ENCODE measurements at places on chromosomes 12 and 14.

GRCh38 chr14:74964787-74965485 is 9.5 kb upstream of the PGF start:
- no peak for DNase-seq

- no peak for DNase-seq
Observed at GRCh38 chr12:98745578-98746391, 100.7 kb downstream of the APAF1 start.

DNA sequence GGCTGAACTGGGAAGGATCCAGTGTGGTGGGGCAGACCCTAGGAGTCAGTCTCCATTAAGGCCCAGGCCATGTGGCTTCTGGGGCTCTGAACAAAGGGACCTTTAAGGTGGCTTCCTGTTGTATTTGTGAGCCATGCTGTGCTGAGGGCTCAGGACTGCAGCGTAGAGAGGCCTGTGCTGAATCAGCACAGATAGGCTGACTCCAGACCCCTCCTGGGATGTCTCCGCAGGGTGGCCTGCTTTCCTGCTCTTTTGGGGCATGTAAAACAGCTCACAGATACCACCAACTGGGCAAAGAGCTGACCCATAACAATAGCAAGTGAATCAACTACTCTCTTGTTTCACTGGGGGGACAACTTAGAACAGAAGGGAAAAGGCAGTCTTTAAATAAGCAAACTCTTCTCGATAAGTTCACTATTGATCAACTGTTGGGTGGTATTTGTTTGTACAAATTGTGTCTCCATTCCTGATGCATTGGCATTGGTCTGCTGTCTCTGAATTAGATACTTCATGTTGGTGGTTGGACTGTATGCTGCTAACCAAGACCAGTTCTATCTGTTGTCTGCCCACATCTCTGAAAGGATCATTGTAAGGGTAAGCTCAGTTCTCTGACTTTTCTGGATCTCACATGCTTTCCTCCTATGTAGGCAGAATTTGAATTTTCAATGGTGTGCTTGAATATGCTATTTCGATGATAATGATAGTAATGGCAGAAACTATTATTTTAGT is 71.8 kb downstream of the MYRFL start:
- no peak for DNase-seq

DNA sequence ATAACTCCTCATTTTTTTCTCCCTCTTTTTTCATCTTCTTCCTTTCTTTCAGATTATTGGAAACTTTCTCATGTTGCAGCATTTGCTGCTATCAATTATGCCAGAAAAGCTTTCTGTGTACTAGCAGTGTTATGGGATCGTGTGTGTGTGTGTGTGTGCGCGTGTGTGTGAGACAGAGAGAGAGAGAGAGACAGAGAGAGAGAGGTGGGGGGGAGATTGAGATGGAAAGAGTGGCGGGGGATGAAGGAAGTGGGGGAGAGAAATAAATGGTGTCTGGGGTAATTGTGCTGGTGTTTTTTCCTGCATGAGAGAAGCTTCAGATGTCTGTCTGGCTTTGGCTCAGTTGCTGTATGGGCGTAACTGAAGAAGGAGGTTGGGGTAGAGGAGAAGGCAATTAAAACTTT is 268.9 kb downstream of the RAD51B start:
- no peak for DNase-seq

- no peak for DNase-seq
Observed at GRCh38 chr12:59890896-59891579, 295.2 kb downstream of the SLC16A7 start.

DNA sequence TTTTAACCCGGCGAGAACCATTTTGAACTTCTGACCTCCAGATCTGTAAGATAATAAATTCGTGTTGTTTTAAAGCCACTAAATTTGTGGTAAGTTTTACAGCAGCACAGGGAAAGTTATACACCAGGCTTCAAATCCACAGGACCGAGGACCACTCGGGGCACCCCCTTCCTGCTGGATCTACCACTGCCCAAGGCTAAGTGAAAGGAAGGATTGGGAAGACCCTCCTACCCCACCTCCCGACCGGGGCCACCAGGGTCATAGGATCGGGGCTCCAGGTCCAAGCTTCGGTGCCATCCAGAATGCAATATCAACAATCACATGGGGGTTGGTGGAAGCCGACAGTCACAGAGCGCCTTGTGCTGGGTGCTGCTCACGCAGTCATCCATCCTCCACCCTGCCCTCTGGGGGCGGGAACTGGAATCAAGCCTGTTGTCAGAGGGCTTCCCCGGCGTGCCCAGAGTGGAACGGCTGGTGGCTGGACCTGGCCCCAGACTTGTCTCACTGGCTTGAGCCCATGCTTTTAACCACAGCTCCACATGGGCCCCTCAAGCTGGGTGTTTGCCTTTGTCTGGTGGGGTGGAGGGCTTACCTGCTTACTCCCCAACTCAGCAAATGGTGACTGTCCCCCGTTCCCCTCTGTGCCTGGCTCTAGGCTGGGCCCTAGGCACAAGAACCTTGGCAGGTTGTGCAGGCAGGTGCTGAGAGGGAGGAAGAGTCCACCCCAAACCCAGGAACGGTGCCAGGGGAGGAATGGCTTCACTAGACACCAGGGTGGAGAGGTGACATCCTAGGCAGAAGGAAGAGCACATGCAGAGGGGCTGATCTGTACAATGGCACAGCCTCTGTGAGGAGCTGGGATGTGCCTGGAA is 180.3 kb upstream of the RTL1 start:
- no peak for DNase-seq

DNA sequence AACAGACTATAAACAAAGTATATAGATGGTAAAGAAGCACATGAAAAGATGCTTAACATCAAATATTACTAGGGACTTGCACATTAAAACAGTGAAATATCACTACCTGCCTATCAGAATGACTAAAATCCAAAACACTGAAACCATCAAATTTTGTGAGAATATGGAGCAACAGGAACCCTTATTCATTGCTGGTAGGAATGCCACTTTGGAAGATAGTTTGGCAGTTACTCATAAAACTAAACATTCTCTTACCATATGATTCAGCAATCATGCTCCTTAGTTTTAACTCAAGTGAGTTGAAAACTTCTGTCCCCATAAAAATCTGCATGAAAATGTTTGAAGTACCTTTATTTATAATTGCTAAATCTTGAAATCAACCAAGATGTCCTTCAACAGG is 297.6 kb downstream of the DAD1 start:
- no peak for DNase-seq

DNA sequence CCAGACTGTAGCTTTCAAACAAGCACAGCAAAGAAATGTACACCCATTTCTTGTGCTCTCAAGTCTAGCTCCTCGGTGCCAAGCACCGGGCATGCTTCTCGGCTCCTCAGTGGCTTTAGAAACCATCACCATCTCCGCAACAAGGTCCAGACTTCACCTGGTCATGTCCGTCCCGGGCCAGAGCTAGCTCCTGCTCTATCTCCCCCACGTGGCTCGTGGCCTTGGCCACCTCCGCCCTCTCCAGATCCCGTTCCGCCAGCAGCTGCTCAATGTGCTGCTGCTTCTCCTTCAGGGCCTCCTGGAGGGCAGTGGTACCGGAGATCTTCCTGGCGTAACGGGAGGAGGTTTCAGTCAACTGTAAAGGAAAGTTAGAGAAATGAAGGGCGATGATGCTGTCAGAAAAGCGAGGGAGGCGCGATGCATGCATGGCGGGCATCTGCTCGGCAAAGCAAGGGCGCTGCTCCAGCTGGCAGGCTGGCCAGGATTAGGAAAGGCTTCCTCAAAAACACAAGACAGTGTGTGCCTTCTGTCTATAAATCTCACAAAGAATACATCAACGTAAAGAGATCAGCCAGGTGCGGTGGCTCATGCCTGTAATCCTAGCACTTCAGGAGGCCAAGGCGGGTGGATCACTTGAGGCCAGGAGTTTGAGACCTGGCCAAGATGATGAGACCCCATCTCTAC is 67.4 kb downstream of the CLIP1 start:
- no peak for DNase-seq

GRCh38 chr14:85438481-85438942 is 91.4 kb upstream of the FLRT2 start:
- no peak for DNase-seq

DNA sequence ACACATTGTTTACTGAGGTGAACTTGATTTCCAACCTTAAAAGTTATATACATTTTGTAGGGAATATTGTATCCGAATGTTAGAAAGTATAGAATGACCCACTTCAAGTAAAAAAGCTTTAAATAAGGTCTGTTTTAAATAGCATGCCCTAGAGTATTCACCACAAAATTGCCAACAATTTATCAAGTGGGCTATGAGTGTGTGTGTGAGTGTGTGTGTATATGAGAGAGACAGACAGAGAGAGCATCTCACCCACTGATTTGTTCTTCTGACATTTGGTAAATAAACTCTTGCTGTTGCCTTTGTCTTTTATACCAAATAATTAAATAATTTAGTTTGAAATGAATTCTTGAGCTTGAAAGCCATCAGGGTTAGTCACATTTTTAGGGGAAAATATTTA is 29.8 kb upstream of the RAP1B start:
- no peak for DNase-seq

DNA sequence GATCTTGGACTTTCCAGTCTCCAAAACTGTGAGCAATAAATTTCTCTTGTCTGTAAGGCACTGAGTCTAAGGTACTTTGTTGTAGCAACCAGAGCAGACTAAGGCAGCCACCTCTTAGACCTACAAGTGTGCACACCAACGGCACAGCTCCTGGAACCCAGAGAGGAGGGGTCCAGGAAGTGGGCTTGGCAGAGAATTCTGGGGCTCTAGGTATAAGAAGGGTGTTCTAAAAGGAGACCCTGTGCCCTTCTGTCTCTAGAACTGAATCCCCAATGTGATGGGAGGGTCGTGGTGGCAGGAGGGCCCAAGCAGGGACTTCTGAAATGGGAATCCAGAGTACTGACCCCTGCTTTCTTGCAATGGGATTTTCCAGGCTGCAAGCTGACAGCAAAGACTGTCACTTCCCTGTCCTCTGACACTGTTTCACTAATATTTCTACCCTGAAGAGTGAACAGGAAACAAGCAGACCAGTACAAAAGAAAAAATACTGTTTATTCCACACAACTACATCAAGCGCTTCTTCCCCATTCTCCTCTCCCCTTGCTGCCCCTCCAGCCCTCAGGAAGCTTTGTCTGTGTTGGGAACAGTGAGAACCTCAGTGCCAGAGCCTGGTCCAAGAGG is 13.6 kb upstream of the TFCP2 start:
- DNase-seq, result no peak

- DNase-seq, result peak; percentile 67
Observed at GRCh38 chr14:21241218-21241819, 27.9 kb downstream of the HNRNPC start.

- peak; percentile 78 for DNase-seq
Observed at GRCh38 chr12:121811434-121812319, 7.9 kb downstream of the SETD1B start.

GRCh38 chr12:88952562-88952942 is 372.3 kb upstream of the KITLG start:
- no peak for DNase-seq

DNA sequence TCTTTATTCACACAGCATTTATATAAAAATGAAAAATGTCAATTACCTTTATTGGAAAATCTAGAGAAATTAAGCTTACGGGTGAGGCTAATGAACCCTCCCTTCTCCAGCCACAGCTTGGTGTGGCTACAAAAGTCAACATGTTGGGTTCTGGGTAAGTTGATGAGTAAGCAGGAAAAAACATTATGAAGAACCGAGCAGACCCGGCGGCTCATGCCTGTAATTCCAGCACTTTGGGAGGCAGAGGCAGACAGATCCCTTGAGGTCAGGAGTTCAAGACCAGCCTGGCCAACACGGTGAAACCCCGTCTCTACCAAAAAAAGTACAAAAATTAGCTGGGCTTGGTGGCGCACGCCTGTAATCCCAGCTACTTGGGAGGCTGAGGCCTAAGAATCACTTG is 10.9 kb downstream of the NAA25 start:
- DNase-seq, result no peak

DNA sequence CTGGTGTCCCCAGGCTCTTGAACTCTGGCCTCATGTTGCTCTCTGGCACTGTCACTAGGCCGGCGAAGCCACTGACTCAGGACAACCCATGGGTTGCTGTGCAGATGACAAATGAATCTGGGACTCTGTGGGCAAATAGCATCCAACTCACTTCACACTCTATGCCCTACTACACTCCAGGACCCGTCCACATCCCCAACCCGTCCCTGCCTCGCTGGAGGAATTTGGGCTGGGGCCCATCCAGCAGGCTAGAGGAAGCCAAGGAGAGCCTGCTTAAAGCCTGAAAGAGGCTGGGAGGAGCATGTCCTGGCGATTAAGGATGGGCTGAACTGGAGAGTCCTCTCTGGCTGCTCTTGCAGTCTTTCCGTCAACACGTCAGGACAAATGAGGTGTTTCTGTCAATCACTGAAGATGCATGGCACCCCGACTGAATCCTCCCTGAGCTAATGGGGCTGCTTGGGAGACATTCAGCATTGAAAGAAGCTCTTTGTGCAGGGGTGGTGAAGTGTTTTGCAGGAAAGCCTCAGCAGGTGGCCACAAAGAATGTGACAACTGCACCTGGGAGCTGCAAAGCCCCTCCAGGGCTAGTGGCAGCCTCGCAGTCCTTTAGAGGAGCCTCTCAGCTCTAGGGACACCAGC is 71.7 kb downstream of the ANO2 start:
- DNase-seq, result no peak

GRCh38 chr14:91249841-91250616 is 5.5 kb upstream of the GPR68 start:
- no peak for DNase-seq

- no peak for DNase-seq
Observed at GRCh38 chr12:114450515-114451300, 44.8 kb upstream of the TBX5 start.

GRCh38 chr12:64633940-64634337 is 23.6 kb downstream of the RASSF3 start:
- DNase-seq, result no peak

- DNase-seq, result no peak
Observed at GRCh38 chr14:75794615-75795038, 133.6 kb downstream of the TTLL5 start.

GRCh38 chr12:118637767-118638370 is 261.5 kb downstream of the SUDS3 start:
- no peak for DNase-seq

GRCh38 chr12:116144384-116144783 is 133.1 kb downstream of the MED13L start:
- DNase-seq, result no peak

All from hematopoietic multipotent progenitor cell treated with erythropoietin and hydrocortisone succinate and interleukin-3 and kit ligand, for 15 days (in vitro differentiated cells).